Hepatic stellate cell (primary cell): ENCODE measurements at places on chromosomes 3 and 15.

- DNase-seq, result no peak
These were observed 12.6 kb upstream of the STARD5 start for GRCh38 chr15:81336568-81336967.

DNA sequence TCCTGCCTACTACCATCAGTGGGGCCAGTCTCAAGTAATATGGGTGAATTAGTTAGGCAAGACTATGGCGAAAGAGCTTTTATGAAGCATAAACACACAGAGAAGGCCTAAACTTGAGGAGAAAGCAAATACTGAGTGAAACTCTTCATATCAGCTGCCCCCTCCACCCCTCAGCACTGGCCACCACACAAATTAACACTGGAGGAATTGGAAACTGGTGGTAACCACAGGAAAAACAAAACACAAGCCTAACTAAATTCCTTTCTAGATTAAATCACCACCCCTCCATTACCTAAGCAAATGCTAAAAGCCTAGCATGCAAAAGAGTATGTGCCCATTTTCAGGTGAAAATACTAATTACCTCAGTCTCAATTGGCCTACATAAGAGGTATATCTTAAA lies 774.7 kb upstream of the NECTIN3 start:
- DNase-seq, result no peak

GRCh38 chr3:136141291-136141785 lies 54.8 kb downstream of the MSL2 start:
- no peak for DNase-seq

GRCh38 chr3:81952141-81952540 lies 190.7 kb upstream of the GBE1 start:
- DNase-seq, result no peak

DNA sequence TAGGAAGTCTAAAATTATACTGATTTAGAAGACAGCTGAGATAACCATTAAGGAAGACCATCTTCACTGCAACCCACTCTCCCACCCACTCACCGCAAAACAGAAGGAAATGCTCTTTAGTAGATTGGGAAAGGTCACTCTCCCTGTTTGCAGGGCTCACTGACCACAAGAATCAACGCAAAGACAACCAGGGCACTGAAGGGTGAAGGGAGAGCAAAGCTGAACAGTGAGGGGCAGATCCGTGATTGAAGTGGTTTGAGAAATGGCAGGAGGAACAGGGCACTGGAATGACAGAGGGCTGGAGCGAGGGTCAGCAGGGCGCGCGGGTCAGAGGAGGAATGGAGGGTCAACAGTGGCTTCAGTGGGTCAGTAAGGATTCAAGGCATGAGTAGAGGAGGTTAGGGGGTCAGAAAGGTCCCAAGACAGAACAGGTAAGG lies 520 bp downstream of the MESD start:
- no peak for DNase-seq

DNA sequence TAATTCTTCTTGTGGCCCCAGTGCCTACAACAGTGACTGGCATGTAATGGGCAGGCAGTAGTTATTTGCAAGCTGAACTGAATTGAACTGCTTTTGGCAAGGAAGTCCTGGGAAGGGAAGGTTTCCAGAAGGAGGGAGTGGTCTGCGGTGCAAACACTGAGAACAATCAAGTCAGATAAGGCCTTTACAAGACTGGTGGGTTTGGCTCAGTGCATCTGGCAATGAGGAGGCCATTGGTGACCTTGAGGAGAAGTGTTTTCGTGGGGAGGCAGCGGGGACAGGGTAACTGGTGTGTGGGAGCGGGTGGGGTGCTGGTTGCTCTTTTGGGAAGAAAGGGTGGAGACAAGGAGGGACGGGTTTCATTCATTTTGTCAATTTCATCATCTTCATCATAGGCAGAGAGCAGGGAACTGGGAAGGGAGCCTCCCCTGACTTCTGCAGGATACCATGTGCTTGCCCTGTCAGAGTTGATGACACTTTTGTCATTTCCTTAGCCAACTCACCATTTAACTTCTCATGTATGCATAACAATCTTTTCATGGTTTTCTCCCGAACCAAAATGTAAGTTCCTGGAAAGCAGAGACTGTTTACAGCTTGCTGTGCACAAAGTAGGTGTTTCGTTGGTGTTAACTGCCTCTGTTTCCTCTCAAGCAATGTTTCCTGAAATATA lies 8.4 kb upstream of the EHD4 start:
- no peak for DNase-seq
